ENCODE measurements at places on chromosomes 7 and 10.

DNA sequence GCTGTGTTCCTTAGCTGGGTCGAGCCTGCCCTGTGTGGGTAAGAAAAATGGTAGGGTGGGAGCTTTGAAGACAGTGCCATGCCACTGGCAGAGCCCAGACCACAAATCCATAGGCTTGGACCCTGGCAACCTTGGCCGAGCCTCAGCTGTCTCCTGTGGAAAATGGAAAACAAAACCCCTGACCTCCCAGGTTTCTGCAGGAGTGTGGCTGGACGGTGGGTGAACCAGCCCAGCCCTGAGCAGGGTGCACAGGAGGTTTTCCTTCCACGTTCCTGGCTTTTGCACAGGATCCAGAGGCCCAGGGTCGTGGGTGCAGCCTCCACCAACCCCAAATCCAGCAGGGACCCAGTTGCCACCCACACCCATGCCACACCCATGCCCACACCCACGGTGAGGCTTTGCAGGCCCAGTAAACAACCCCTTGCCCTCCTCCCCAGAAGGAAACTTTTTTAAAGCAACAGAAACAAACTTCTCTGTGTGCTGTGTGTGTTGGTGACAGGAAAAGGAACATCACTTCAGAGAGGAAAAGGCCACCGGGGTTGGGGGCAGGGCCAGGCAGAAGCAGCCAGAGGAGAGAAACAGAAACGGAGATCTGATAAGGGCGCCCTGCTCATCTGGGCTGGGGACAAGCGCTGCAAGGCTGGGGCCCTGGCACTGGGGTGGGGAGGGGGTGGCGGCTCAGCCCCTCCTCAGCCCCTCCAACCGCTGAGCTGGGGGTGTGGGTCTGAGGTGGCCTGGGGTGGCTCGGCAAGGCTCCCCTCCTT is 20.7 kb upstream of the ZMIZ1 start:
- no peak for DNase-seq

DNA sequence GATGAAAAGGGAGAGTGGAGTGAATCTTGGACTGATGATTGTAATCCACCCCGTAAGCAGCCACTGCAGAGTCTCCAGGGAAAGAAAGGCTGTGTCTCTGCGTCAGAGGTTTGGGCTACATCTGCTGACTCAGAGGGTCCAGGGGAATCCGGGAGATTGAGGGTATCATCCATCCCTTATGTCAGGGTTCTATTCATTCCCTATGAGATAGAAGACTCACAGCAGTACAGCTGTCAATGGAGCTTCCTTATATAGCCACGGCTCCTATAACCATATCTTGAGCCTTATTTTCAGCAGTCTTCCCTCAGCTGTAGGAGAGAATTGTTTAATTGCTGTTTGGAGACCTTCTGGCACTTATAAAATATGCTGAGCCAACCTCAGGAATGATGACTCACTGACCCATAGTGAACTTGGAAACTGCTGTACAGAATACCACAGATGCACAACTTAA is 558.2 kb upstream of the PFKP start:
- no peak for DNase-seq

DNA sequence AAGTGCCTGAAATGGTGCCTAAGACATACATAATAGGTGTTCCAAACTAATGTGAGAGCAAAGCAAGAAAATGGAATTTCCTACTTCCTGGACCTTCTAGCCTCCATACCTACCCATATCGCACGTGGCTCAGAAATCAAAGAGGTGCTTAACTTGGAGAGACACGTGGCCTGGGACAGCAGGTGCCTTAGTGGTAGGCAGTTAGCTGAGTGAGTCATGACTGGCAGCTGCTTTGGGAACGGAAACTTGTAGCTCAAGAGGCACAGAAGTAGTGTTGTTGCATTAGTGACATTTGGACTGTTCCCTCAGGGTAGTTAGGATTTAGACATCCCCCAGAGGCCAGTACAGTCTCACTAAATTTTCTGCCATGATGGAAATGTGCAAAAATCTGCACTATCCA is 12.0 kb upstream of the BMPER start:
- DNase-seq, result no peak

DNA sequence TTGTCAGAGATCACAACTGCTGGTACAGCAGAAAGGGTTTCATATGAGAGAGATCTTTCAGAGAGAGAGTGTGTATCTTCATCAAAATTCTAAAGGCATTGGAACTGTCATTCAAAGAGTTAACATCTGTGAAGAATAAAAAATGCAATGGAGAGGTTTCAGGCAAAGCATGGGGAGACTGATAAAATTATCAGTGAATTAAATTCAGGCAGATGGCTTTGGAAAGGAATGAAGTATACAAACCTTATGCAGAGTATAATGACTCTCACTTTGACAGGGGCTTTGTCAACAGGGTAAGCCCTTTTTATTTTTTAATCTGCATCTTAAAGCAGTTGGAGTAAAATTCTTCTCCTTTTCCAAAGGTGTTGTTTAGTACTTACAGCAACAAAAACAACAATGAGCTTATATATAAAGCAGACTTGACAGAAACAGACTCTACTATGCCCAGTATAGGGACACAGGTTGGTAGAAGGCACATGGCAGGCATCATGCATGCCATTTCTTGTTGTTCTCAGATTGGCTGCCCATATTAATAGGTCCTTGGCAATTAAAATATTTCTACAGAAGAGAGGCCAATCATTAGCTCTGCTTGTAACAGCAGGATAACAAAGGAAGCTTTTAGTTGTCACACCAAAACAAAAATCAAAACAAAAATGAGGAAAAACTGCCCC is 54.9 kb upstream of the NXPH1 start:
- DNase-seq, result no peak

DNA sequence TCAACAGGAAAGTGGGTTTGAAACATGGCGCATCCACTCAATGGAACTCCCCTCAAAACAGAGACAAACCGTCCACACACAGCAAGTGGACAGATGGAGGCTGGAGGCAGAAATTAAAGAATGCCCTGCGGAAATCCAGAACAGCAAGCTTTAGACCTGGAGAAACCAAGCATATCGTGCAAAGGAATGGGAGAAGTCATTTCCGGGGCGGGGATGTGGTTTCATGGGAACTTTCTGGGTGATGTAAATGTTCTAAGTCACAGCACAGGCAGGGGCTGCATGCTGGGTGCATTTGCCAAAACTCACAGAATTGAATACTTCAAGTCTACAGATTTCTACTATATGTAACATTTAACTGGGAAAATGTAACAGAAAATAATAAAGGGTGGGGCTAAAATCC is 213.0 kb downstream of the PTPRN2 start:
- DNase-seq, result no peak

- no peak for DNase-seq
Observed at GRCh38 chr10:74967911-74968666, 141.7 kb downstream of the KAT6B start.

DNA sequence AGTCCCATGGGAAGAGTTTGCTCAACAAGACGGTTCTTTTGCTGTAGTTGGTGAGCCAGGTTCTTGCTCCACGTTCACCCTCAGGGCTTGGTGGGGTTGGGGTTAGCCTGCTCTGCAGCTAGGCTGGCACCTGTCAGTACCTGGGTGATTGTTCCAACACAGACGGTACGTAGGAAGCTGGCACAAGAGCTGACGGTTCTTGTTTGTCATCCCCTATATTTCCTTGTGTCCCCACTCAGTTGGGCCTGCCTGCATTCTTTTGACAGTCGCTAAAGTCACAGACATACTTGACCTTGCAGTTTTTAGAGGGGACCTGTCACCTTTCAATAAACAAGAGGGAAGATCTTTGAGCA is 40.2 kb upstream of the SYPL1 start:
- no peak for DNase-seq

DNA sequence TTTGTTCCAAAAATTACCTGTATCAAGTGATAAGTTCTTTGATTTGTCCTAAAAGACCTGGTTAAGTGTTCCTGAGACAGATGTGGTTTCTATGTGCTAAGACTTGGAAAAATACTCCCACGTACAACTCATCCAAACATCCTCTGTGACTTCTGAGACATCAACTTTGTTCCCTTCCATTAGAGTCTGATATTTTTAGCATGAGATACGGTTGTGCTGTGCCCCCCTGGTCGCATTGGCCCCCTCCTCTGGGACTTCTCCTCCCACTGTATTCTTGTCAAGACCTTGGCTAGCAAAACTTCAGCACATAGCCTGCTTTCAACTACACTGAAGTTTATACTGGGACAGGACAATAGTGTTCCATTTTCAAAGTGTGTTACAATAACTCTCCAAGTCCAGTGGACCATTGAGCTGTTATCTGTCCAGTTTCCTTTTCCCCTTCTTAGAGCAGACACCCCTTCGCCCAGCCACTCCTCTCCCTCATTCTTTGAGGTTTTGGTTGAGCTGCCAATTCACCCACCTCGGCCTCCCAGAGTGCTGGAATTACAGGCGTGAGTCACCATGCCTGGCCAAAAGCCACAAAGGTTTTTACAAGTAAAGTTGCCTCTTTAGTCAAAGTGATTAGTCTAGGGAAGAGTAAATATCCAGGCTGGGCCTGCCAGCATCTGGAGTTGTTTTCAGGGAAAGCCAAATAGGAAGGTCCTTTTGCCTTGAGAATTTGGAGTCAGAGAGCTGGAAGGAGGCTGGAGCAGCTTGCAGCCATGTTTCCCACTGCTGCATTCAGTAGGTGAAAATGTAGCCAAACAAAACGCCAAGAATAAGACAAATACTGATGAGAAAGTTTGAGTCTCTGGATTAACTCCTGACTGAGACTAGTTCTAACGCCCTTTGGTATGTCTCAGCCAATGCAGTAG is 17.8 kb upstream of the PDLIM1 start:
- DNase-seq, result no peak

- no peak for DNase-seq
Observed at GRCh38 chr7:7251742-7252141, 69.4 kb downstream of the C1GALT1 start.

DNA sequence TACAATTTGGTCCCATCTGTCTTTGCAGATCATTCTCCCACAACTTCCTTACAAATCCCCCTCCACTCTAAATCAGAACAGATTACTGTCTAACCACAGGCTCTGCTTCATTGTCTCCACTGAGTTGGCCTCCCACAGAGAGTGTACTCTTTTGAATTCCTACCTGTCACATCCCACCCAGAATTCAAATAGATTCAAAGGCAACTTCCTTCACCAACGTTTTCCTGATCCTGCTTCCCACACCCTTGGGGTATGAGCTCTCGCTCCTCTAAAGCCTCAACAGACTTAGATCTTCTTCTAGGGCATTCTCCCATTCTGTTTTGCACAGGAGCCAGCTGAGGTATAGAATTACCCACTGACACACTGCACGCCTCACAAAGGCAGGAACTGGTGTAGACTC is 197.8 kb upstream of the CDCA7L start:
- no peak for DNase-seq

Measured in stimulated activated CD4-positive, alpha-beta T cell treated with anti-CD3 and anti-CD28 coated beads, Interleukin-1b, Interleukin-23, amount 100 ng/mL, for 4 hours (primary cell).